Vagina (tissue), 2 donors: ENCODE measurements at places on chromosomes 2 and 18. TPM values are rescaled to one million over a fixed set of nuclear protein-coding genes. Genes with fewer than 3 reads are reported as not detected.

RESP18 gene
- not detected for total RNA-seq

CENPO gene
- 3.2 TPM for total RNA-seq

BBS5 gene
- total RNA-seq, result 4.7 TPM

PTPN2 gene
- 32.9 TPM for total RNA-seq

HES6 gene
- total RNA-seq, result 8.6 TPM

GALR1 gene
- total RNA-seq, result 0.98 TPM

TPO gene
- 2.0 TPM for total RNA-seq

- no peak for DNase-seq
Observed at GRCh38 chr2:26519396-26520147, 41.6 kb upstream of the OTOF start.

GRCh38 chr2:24903161-24904103, 16.6 kb downstream of the ADCY3 start:
- no peak for DNase-seq

GRCh38 chr2:151975460-151976414, 123.1 kb downstream of the CACNB4 start:
- no peak for DNase-seq

DNA sequence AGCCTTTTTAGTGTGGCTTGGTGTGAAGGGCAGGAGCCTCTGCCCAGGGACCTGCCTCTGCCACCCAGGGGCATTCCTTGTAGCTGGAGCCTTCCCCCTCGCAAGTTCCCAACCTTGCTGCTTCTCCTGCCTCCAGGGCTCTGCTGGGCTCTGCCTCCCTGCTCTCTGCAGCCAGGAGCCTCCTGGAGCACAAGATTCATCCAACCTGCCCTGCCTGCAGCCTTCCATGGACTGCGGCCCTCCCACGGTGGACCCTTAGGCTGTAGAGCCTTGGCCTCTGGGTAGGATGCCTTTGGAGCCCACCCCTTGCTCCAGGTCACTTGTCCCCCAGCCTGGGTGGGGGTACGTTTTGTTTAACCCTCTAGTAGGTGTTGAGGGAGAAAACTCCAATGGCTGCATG, 2.5 kb downstream of the SLC66A3 start:
- no peak for DNase-seq

DNA sequence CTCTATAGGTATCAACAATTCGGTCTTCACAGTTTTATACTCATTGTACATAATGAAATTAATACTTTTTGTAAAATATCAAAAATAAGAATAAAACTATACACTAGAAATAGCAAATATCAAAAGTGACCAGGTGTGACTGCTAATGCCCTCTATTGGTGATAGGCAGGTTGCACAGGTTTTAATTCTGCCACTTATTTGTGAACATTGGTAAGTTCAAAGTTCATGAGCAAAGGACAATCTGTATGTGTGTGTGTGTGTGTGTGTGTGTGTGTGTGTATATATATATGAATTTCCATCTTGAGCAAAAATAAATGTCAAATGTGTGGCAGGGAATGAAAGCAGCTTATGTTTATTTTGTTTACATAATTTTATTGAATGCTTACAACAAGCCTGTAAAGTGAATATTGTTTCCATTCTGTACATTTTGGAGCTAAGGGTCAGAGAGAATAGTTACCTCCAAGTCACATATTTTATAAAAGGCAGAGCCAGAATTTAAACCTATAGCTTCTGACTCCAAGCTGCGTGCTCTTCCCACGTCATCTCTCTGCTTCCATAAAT, 537.4 kb downstream of the CPS1 start:
- DNase-seq, result no peak

DNA sequence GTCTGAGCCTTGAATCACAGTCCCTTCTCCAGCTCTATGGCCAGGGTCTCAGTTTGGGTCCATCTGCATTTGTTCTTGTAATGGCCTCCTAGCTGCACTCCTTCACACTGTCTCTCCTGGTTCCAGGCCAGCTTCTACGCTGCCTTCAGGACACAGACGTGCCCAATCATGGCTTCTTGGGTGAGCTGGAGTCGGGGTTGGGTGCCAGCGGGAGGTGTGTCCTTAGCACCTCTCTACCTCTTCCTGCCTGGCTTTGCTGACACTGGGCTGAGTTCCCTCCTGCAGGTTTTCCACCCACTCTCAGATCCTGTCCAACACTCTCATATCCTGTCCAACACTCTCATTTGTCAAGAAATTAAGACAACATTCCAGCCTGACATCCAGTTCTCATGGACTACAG, 9.6 kb downstream of the TRPM8 start:
- no peak for DNase-seq

GRCh38 chr2:86047575-86048382, 57.9 kb downstream of the POLR1A start:
- no peak for DNase-seq

DNA sequence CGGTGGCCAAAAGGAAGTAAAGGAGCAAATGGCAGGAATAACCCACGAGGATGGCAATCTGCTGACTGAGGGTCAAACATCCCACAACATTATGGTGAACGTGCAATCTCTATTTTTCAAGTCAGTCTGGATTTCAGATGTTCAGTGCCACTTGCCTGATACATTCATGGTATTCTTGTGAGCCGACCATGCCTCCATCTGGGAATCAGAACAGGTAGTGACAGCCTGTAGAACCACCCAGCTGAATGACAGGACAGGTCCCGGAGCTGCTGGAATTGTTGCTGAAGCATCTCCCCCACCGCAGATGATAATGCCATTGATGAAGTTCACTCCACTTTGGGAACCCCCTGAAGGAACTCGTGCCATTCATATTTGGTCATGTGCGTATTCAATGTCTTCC, 123.2 kb downstream of the CAPN13 start:
- DNase-seq, result no peak

DNA sequence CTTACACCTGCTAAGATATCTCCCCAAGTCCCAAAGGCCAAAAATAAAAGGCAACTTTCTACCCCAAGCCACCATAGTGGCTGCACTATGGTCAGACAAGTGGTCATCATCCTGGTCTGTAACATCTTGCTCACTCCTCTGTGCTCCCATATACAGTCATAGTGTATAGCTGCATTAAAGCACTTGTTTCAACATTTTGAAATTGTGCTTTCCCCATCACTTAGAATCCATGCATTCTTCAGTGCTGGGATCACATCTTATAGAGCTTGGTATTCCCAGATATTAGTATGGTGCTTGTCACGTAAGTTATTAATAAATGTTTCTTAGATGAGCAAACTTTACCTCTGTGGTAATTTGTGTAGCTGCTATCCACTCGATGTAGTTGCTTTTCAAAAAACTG, 40.4 kb upstream of the CDC42EP3 start:
- no peak for DNase-seq

- DNase-seq, result no peak
Observed at GRCh38 chr18:31041271-31042083, 1.1 kb downstream of the DSC3 start.

DNA sequence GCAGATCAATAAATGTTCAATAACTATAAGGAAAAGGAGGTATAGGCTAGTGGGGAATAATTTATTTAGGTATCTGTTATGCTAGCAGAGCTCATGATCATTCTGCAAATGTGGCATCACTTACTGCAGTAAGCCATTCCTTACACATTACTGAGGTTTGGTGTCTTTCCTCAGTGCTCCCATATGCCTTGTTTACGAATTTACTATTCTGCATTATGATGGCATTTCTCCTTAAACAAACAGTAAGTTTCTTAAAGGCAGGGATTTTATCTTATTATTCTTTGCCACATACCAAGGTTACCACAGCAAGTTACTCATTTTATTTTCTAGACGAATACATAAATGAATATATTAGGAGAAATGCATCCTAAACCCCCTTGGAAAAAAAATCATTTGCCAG, 88.4 kb downstream of the DSEL start:
- DNase-seq, result no peak

DNA sequence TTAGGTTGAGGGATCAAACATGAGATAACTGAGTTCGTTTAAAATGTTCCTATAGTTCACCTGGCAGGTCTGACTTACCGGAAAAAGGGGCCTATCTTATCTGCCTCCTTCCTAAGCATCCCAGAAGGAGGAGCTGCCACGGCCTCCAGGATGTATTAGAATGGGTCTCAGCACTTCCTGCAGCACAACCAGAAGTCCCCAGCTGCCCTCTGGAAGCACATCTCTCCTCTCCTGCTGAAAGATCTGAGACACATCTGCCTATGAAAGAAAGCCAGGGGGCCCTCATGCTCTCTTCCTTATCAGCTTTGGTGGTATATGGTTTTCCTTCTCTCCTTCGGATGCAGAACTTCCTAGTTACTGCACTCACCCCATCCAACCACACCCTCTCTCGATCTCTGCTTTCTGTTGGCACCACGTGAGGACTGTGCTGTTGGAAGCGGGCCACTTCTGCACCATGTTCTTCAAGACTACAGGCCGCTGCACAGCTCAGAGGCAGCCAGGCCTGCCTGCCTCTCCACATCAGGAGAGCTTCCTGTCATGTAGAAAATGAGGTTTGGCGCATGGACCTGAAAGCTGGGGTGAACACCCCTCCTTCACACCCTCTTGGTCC, 6.5 kb downstream of the IGFBP5 start:
- DNase-seq, result no peak
